ENCODE measurements at places on chromosomes 5 and 9. TPM values are rescaled to one million over a fixed set of nuclear protein-coding genes. Genes with fewer than 3 reads are reported as not detected.

Gene GBGT1
- 3.4 TPM for total RNA-seq

Gene RLN1
- total RNA-seq: not detected

Gene PLCXD3
- 0.10 TPM for total RNA-seq

Gene NTNG2
- 1.6 TPM for total RNA-seq

Gene UGT3A1
- total RNA-seq: 2.5 TPM

Gene IL5
- not detected for total RNA-seq

Gene GFI1B
- total RNA-seq: 0.59 TPM

Gene IFNA17
- total RNA-seq: not detected

Gene TMEM8B
- 3.6 TPM for total RNA-seq
